ENCODE measurements at places on chromosomes 4 and X. TPM values are rescaled to one million over a fixed set of nuclear protein-coding genes. Genes with fewer than 3 reads are reported as not detected.
A peak's percentile ranks its signal among the peaks of the same experiment; 100 is the strongest.

DNA sequence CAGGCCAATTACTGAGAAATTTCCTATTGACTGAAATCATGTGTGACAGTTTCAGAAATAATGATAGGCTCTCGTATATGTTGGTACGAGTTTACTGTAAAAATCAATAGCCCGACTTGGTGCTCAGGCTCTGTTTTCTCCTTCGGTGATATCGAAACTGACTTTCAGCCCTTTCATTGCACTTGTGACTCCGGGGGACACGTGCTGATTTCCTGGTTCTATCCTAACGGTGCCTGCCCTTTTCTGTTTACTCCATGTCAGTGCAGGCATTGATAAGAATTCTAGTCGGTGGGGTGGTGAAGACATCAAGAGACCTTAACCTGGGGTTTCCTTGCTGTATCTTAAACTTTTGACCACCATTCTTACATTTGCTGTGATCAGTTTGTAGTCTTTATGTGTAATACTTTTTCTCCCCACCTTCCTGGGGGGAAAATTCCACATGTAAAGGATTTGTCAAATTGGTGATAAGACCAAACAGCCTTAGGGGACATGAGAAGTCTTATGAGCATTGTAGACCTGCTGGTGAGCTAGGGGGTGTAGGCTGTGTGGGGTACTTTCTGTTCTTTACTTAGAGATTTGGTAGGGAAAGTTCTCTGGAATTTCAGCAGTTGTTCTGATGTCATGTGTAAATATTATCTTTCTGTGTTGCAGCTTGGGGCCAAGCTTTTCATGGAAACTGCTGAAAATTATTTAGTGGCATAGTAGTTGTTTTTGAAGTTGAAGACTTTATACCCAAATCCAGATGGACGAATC, 52.7 kb downstream of the TMEM131L start:
- DNase-seq: no peak

- DNase-seq: no peak
Measured at GRCh38 chr4:72077346-72077745, 45.5 kb downstream of the NPFFR2 start.

- no peak for DNase-seq
Measured at GRCh38 chr4:39102297-39102696, 40.3 kb downstream of the KLHL5 start.

GRCh38 chrX:11531226-11531625, 134.5 kb downstream of the ARHGAP6 start:
- no peak for DNase-seq

GRCh38 chrX:125004799-125005198, 314.9 kb upstream of the TEX13C start:
- no peak for DNase-seq

GRCh38 chr4:164412246-164412645, 341.7 kb upstream of the SMIM31 start:
- DNase-seq: no peak

GRCh38 chr4:147683188-147683591, 773 bp downstream of the PRMT9 start:
- DNase-seq: no peak

DNA sequence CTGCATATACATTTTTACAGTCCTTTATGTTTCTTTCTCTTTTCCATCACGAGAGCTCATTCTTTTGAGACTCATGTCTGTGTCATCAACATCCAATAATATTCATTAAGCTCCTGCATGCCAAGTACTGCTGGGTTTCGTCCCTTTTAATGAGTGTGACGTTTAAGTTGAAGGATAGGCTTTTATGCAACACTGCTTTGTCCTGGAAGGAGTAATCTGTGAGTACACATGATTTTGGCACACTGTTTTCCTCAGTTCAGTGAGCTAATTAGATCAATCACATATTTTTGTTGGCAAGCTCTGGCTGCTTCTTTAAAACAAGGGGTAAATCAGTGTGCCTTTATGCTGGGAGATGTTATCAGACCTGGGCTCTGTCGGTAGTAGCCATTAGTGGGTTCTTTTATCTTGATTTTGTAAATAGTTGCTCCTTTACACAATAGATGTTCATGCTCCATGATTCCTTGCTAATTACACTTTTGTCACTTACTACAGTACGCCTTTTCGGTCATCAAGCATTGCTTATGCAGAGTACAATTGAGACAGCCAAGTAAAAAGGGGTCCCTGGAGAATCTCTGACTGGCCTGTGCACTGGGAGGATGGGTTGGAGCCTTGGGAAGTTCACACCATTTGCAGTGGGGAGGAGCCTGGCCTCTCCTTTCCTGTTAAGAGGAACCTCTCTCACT, 132.6 kb downstream of the FHIP1A start:
- no peak for DNase-seq

DNA sequence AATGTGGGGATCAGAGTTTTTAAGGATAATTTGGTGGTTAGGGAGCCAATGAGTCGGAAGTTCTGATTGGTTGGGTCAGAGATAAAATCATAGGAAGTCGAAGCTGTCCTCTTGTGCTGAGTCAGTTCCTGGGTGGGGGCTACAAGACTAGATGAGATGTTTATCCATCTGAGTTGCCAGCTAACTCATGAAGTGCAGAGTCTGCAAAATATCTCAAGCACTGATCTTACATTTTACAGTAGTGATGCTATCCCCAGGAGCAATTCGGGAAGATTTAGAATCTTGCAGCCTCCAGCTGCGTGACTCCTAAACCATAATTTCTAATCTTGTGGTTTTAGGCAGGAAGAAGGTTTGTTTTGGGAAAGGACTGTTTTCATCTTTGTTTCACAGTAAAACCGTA, 565.8 kb upstream of the SPANXN1 start:
- no peak for DNase-seq

GRCh38 chrX:130280901-130281300, 12.2 kb upstream of the ZNF280C start:
- DNase-seq: no peak

GRCh38 chr4:190017357-190018200, 9.5 kb downstream of the FRG2 start:
- peak; percentile 40 for DNase-seq

GRCh38 chrX:73239242-73239641, 24.6 kb upstream of the NAP1L2 start:
- DNase-seq: no peak

- no peak for DNase-seq
Measured at GRCh38 chr4:27084685-27085361, 224.2 kb downstream of the STIM2 start.

DNA sequence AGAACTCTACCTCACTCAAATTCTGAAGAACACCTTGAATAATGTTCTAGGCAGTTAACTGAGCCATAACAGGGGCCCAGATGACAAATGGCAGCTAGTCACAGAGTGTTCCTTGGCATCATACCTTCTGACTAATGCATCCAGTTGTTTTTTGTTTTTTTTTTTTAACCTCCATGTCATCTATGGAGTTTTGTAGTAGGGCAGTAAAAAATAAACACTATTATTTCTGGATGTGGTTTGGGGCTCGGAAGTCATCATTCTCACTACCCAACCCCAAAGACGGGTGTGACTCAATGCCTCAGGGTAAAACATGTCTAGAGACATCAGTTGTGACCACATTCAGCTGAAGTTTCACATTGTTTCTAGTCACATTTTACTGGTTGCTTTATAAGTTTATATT, 31.2 kb upstream of the MCF2 start:
- DNase-seq: no peak

DNA sequence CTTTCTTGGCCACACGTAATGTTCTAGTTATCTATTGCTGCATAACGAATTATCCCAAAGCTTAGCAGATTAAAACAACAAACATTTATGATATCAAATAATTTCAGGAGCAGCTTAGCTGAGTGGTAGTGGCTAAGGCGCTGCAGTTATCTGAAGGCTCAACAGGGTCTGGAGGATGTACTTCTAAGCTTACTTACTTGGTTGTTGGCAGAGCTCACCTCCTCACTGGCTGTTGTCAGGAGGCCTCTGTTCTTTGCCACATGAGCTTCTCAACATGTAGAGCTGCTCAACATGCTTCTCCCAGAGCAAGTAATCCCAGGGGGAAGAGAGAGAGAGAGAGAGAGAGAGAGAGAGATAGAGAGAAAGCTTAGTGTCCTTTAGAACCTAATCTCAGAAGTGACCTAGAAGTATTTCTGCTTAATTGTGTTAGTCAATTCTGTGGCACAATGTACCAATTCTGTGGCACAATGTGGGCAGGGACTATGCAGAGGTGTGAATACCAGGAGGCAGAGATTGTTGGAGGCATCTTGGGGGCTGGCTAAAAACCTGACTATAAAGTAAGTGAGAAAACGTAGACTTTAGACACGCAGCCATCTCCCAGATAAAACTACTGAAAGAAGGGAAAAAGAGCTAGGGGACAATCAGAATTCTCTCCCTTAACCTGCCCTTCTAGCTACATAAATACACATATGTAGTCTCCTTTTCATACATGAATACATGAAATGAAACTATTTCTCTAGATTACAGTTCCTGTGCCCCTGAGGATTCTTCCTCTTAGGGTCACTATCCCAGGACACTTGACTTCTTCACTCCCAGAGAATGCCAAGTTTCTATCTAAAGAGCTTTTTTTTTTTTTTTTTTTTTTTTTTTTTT, 40.2 kb downstream of the HOPX start:
- DNase-seq: no peak

The UBA6 gene
- total RNA-seq: 33.7 TPM

The TCEAL6 gene
- not detected for total RNA-seq

The FRMD7 gene
- total RNA-seq: 0.69 TPM

The MFSD8 gene
- total RNA-seq: 22.8 TPM

The PLRG1 gene
- 69.5 TPM for total RNA-seq

The RADX gene
- 0.43 TPM for total RNA-seq

The VEGFC gene
- 11.6 TPM for total RNA-seq

The MAGEA8 gene
- total RNA-seq: not detected

The DIPK2B gene
- 27.6 TPM for total RNA-seq

The CSN1S1 gene
- not detected for total RNA-seq

The SETD7 gene
- 75.4 TPM for total RNA-seq

The MECP2 gene
- 53.6 TPM for total RNA-seq

All from posterior vena cava (tissue), 2 donors.